ENCODE measurements at places on chromosomes 7 and 10.

- DNase-seq: no peak
Measured at GRCh38 chr10:110368002-110368401, 63.3 kb upstream of the SMNDC1 start.

DNA sequence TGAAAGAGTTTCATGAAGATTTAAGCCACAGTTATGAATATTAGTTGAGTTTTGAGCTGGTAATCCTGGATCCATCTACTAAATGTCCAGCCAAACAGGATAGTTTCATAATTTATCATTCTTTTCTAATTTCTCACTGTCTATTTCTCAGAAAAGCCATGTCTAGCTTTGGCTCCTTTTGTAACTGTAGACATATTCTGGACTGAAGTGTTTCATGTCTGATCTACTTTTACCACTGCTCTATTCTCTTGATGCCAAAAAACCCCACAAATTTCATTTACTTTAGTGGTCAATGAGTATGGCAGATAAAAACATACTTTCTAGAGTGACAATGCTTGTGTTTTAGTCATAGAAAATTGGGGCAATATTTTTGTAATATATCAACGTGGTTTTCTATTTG lies 61.2 kb downstream of the ICA1 start:
- DNase-seq: no peak

DNA sequence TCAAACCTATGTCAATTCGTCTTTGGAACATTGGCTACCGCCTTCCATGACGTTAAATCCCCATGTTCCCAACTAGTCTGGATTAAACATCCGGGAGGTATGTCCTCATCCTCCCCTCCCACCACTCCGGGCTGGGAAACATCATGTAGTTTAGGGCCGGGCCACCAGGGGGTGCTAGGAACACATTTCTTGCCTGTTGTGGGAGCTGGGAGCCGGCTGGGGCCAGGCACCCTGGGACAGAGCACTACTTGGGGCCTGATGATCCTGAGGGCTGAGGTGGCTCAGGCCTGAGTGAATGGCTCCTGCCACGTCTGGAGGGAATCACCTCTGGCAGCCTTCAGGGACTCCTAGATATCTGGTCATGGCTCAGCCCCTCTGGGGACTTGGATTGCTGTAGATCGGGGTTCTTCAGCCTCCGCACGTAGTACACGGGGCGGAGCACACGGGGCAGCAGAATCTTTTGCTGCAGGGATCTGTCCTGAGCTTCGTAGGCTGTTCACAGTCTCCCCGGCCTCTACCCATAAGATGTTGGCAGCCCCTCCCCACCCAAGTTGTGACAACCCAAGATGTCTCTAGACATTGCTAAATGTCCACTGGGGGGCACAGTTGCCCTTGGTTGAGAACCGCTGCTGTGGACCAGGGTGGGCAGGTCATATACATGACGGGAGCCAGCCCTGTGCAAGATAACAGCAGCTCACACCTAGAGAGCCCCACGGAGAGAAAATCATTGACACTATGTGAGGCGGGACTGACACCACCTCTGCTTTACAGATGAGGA lies 141.2 kb upstream of the ZNF716 start:
- DNase-seq: no peak

DNA sequence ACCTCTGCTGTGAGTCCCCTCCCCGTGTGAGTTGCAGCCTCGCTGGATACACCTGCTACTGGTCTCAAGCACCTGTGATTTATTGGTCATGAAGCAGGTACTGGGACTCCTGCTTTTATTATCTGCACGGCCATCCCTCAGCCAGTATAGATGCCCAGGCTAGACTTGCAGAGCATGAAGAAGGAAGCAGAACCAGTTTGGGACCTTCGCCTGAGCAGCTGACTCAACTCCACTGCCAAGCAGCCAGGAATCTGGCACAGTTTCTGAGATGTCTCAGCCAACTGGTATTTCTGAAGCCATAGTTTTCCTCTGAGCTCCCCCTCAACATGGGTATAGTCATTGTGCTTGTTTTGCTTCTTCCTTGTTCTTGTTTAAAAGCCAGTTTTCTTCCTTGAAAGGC lies 28.0 kb upstream of the SLC39A12 start:
- DNase-seq: no peak

GRCh38 chr7:74092964-74093471 lies 9.4 kb downstream of the LIMK1 start:
- no peak for DNase-seq

DNA sequence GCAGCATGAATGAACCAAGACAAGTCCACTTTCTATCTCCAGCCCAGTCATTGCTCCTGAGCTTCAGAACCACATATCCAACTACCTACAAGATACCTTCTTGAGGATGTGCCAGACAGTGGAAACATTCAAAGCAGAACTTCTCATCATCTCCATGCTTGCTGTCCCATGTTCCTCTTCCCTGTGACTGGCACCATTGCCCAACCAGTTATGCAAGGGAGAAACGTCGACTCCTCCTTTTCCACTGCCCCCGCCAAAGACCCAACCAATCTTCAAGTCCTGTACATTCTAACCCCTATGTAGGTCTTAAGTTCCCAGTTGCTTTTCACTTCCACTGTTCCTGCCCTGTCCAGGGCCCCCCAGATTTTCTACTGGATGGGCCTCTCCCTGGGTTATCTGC lies 225.7 kb downstream of the RPS24 start:
- DNase-seq: no peak

GRCh38 chr10:114437473-114438292 lies 33.4 kb upstream of the AFAP1L2 start:
- no peak for DNase-seq

GRCh38 chr10:78274491-78274890 lies 240.8 kb downstream of the RPS24 start:
- no peak for DNase-seq

DNA sequence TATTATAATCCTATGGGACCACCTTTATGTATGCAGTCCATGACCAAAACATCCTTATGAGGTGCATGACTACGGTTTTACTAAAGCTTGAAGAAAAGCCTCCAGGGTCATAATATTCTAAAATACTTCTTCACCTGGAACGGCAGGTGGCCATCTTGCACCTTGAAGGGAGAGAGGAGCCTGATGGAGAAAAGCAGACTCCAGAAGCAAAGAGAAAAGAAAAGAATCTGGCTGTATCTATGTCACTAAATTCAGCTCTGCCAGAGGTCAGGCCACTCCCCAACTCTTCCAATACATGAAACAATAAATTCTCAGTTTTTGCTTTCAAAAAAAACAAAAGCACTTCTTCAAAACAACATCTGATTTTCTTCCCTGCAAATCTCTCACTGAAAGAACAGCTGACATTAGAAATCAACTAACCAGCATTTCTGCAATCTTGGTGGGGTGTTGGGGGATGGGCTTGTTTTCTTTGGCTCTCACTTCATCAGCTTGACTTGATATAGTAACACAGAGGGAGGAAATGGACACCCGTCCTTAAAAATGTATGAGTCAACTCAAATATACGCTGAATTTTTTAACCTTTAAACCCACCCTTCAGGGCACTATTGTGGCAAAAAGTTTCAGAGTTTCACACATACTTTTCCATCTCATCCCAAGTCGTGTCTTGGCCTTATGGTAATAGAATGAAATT lies 21.7 kb downstream of the HIBADH start:
- DNase-seq: no peak

GRCh38 chr10:36096576-36096975 lies 454.5 kb upstream of the FZD8 start:
- no peak for DNase-seq

GRCh38 chr10:53977267-53977666 lies 823.8 kb downstream of the PCDH15 start:
- no peak for DNase-seq
